ENCODE measurements at places on chromosomes 6 and 20.

GRCh38 chr6:100809346-100809745 lies 71.8 kb downstream of the ASCC3 start:
- H3K36me3 ChIP-seq = peaks cover 2% of the 10 kb centered on the region
- no peak overlapping the region for H3K27ac ChIP-seq
- peaks cover 28% of the 10 kb centered on the region for H3K4me1 ChIP-seq
- no peak for DNase-seq

DNA sequence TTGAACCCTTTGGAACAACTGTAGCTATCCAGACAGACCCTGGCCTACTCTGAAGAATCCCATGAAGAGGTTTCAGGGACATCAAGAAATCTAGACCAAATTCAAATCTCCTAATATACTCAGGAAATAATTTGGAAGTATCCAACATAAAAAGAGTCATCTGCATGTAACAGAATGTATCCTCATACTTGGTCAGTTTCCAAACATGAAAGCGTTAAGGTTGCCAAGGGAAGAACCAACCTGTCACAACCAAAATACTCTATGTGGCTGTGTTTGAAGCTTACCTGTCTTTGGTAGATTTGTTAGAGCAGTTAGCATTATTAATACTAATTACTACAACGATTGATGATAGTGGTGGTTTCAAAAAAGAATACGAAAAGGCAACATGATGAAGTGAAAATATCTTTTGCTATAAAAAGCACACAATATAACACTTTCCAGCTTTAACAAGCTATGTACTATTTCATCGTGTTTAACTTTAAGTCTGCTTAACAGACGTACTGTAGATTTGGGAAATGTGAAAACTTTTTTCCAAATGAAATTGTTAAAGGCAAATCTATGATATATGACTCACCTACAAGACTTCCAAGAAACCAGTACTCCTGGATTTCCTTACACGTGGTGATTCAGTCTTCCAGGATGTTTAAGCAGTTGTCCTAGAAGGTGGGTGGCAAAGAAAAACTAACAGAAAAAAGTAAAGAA lies 46.6 kb upstream of the ENPP1 start:
- no peak for DNase-seq
- no peak overlapping the region for H3K27ac ChIP-seq
- H3K36me3 ChIP-seq = no peaks in the 10 kb centered on the region
- H3K4me1 ChIP-seq = no peaks in the 10 kb centered on the region

GRCh38 chr6:21595285-21596144 lies 2.0 kb downstream of the SOX4 start:
- peaks cover 23% of the 10 kb centered on the region for H3K4me1 ChIP-seq
- peak overlapping the region; percentile 90 for H3K27ac ChIP-seq
- H3K36me3 ChIP-seq = peaks cover 13% of the 10 kb centered on the region
- H3K4me3 ChIP-seq = no peak overlapping the region

- H3K27ac ChIP-seq = no peak overlapping the region
- no peaks in the 10 kb centered on the region for H3K4me1 ChIP-seq
- no peaks in the 10 kb centered on the region for H3K36me3 ChIP-seq
- no peaks in the 10 kb centered on the region for H3K27me3 ChIP-seq
- no peak for DNase-seq
- no peak overlapping the region for H3K4me3 ChIP-seq
Observed at GRCh38 chr6:163806755-163807499, 392.4 kb downstream of the QKI start.
